GM04504 (cell line): ENCODE measurements at places on chromosomes 7 and 10.

DNA sequence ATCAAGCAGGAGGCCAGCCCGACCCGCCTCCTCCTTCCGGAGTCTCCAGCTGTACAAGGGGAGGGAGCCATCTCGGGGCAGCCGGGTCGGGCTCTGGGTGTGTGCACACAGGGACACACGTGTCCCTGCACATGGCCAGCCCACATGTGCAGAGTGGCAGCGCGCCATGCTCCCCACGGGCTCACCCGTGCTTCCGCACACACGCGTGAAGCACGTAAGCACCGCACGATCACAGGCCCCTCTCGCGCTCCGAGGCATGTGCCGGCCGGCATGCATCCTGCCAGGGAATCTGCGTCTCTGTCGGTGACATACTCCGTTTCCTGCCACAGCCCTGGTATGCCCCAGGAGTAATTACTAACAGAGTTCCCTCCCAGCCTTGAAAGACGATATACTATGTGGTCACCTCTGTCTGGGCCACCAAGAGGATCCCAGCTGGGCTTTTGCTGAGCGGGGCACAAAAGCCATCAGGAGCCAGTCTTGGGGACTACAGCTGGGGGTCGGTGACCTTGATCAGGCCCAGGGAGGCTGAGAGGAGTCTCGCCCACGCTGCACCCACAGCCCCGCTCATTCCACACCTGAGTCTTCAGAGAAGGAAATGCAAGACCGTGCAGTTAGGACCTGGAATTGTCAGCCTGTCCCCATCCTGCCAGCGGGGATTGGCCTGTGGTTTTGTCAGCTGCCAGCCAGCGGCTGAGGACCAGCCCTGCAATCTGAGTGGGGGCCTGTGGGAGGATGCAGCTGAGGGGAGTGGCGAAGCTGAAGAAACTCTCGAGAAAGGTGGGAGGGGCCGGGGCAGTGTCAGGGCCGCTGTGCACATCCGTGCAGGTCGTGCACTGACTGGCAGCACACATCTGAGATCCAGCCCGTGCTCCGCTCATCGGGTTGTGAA, 11.0 kb upstream of the LFNG start:
- DNase-seq: peak; percentile 58

- DNase-seq: no peak
These were observed 218.5 kb downstream of the DNAJB6 start for GRCh38 chr7:157555313-157555712.

GRCh38 chr7:47647181-47647917, 65.4 kb upstream of the TNS3 start:
- DNase-seq: no peak

GRCh38 chr10:123715546-123715945, 49.4 kb downstream of the GPR26 start:
- DNase-seq: no peak

DNA sequence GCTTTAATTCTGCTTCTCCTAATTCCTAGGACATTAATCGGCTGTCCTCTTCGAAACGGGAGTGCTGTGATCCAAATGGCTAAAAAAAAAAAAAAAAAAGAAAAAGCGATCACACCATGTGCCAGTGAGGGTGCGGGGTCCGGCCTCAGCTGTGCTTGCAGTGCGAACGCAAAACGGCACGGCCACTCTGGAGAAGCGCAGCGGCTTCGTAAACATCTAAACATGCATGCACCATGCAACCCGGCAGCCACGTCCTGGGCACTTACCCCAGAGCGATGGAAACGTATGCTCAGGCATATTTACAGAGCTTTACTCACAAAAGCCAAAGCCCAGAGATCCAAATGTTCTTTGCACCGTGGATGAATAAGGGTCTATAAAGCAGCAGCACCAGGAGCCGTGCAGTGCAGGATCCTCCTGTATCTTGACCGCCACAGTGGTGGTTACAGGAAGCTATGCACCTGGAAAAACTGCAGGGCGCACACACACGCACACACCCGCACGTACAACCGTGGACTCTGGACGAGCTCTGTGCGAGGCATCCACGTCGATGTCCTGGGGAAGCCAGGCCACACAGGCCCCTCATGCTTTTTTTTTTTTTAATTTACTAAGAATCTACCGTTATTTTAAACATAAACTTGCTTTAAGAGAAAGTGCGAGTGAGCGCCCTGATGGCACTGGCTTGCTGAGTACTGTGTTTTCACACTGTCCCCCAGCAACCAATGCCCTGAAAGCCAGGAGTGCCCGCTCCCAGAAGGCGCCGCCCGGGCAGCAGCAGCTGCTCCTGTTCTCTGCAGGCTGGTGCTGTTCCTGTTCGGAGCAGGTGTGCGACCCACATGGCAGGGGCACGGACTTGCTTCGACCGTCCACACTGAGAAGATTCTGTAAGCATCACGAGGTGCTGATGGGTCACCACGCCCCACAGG, 25.0 kb downstream of the GPER1 start:
- DNase-seq: no peak

GRCh38 chr10:71708897-71709882, 10.4 kb downstream of the C10orf105 start:
- no peak for DNase-seq

GRCh38 chr7:131034166-131034881, 293.4 kb upstream of the MKLN1 start:
- no peak for DNase-seq

- DNase-seq: no peak
These were observed 130.8 kb downstream of the CUL2 start for GRCh38 chr10:34959321-34959720.

DNA sequence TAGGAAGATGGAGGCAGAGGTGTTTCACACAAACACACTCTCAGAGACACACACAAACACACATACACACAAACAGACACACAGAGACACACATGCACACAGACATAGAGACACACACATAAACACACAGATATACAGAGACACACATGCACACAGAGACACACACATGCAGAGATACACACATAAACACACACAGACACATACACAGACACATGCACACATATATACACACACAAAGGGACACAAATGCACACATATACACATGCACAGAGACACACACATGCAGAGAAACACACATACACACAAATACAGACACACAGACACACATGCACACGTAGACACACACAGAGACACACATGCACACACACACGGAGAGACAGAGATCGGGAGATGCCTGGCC, 163.3 kb downstream of the TCERG1L start:
- DNase-seq: no peak

DNA sequence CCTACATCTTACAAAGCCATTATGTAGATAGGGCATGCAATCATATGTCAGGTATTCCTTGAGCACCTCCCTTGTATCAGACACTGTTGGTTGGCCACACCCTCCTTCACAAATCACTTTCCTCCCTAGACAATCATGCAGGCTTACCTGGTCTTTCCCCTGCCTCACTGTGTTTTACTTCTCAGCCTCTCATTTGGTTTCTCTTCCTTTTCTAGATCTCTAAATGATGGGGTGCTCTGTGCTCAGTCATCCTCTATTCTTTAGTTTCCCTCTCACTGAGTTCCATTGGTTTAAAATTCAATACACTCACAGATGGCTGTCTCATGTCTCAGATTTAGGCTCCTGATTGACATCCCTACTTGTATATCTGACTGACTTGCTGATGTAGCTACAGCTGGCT, 31.4 kb downstream of the ANK3 start:
- no peak for DNase-seq

GRCh38 chr10:116771101-116771958, 29.0 kb upstream of the HSPA12A start:
- peak; percentile 88 for DNase-seq

GRCh38 chr10:17115683-17116082, 13.9 kb downstream of the CUBN start:
- DNase-seq: no peak

- DNase-seq: no peak
These were observed 51.4 kb upstream of the EGFR start for GRCh38 chr7:54967377-54967776.

GRCh38 chr7:134696261-134696660, 49.6 kb downstream of the BPGM start:
- no peak for DNase-seq

DNA sequence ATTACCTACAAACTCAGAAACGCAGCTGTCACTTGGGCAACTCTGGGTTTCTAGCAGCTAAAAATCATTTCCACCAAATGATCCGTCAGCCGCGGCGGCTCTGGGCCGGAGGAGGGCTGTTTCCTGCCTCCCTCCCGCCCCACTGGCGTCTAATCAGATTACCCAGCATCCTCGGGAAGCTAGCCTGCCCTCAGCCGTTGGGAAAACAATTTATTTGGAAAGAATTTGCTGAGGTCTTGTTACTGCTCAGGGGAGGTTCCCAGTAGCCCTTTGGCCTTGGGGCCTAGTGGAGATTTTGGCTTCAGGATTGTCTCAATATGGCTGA, 65.0 kb upstream of the ADGRA1 start:
- DNase-seq: no peak

DNA sequence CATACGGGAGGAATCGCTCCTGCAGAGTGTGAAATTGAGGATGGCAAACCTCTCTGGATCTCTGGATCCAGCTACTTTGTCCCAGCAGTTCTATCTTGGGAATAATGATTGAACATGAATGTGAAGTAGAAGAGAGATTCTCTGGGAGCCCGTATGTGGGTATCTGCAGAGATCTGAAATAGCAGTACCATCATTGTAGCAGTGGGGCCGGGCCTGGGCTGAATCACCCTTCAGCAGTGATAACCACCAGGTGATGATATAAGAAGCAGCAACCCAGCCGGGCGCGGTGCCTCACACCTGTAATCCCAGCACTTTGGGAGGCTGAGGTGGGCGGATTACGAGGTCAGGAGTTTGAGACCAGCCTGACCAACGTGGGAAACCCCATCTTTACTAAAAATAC, 51.9 kb downstream of the SKIDA1 start:
- DNase-seq: no peak

DNA sequence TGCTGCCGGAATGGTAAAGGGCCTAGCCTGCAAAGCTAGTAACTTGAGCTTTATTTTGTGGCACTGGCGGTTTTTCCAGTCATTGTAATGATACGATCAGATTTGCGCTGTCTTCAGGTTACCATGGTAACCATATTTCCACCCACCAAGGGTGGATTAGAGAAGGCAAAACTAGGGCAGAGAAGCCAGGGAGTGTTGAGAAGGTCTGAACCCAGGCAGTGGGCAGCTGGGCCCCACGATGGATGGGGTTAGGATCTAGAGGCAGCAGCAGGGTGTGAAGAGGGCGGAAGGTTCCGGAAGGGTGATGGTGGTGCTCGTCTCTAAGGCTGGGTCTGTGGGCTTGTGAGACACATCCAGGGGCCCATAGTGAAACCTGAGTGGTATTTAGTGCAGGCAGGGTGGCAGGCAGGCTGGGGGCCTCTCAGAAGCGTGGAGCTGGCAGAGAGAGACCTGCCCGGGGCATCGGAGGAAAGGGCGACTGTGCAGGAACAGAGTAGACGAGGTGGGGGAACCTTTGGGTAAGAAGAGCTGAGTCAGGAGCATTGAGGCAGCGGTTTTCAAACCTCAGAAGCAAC, 87.9 kb upstream of the GTF2I start:
- no peak for DNase-seq

- no peak for DNase-seq
These were observed 137.4 kb downstream of the MDFIC start for GRCh38 chr7:115059321-115059720.

- DNase-seq: peak; percentile 62
These were observed at the start of gene IMPDH1 for GRCh38 chr7:128409596-128410450. Gene IMPDH1 (minus strand): TSS chr7:128409982. CDS start chr7:128409901, 81 bp downstream.

GRCh38 chr7:94679358-94679757, 23.4 kb upstream of the SGCE start:
- no peak for DNase-seq

- DNase-seq: no peak
These were observed 375 bp upstream of the CHN2 start for GRCh38 chr7:29194206-29194593.

- DNase-seq: peak; percentile 85
These were observed 24.0 kb upstream of the EIF5AL1 start for GRCh38 chr10:79488336-79488735.

DNA sequence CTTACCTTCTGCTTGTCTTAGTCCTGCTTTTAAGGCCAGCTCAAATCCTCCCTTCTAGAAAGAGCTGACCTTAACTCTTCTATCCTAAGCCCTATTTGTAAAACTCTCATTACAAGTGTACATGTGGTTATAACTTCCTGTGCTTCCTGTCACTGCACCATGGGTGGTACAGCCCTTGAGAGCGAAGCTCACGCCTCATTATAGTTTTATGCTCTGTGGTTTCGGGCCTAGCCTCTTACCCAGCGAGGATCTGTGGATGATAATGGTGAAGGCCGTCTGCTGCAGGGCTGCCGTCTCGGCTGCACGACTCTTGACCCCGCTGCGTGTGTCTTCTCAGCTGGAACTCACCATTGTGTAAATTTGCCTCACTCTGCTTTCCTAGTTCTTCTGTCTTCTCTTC, 74.6 kb downstream of the CUL1 start:
- DNase-seq: no peak

DNA sequence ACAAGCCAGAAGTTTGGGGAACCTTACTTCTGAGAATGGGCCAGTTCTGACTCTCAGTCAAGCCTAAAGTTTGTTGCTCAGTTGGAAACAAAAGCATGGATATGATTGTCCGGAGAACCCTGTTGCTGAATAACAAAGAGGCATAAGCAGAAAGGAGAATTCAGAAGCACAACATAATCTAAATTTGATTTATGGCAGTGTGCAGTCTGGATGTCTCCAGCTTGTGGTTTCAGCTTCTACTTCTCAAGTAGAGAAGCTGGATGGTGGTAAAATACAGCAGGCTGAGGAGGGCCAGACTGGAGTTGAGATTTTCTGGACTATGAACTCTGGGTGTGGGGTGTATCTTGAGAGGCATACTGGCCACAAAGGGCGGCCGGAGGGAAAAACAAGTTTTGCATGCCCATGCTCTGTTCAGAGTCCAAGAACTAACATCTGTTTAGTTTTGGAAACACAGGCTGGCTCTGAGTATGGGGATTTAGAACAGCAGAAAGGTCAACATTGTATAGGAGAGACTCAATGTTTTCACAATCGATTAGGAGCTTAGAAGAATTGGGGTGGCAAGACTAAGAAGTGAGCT, 592.9 kb downstream of the CNTNAP2 start:
- DNase-seq: no peak

- no peak for DNase-seq
These were observed 157.9 kb upstream of the GRM3 start for GRCh38 chr7:86485827-86486226.

- DNase-seq: no peak
These were observed 29.8 kb upstream of the EBLN1 start for GRCh38 chr10:22247636-22248035.

GRCh38 chr10:77909021-77909748, 17.4 kb downstream of the DLG5 start:
- no peak for DNase-seq

DNA sequence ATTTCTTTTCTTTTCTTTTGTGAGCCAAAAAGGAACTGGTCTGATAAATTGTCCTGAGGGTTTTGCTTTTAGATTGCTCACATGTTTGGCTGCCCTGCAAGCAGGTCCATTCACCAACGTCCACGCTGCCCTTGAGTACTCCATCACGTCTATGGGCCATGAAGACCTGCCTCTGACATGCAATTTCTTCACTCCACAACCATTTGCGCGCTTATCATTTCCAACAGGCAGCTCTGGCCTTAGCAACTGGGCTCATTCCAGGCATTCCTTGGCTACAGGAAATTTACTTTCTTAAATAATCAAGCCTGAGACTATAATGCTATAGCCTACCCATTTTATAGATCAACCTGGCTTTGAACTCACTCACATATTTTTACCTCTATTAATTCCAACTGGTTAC, 408.3 kb upstream of the C7orf33 start:
- no peak for DNase-seq

GRCh38 chr10:124721330-124722045, 22.7 kb downstream of the FAM53B start:
- DNase-seq: no peak

GRCh38 chr7:112495810-112496462, 15.1 kb downstream of the LSMEM1 start:
- DNase-seq: peak; percentile 35

GRCh38 chr7:14934839-14935238, 32.3 kb upstream of the DGKB start:
- DNase-seq: no peak
